ENCODE measurements at places on chromosomes 2 and 18.

DNA sequence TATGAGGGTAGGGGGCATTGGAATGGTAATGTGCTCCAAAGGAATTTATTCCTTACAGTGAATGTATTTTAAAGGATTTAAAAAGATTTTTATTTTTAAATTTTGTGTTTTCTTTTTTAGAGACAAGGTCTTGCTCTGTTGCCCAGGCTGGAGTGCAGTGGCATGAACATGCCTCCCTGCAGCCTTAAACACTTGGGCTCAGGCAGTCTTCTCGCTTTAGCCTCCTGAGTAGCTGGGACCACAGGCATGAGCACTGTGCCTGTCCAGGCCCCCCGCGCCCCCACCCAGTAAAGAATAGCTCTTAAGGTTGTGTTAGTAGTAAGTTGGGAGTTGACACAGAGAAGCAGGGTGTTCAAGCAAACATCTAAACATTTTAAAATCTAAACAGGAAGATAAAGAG lies 36.6 kb downstream of the PHLPP1 start:
- DNase-seq = no peak

- DNase-seq = no peak
Observed at GRCh38 chr2:200509235-200509611, 645 bp downstream of the KCTD18 start.

GRCh38 chr2:220127311-220127710 lies 499.9 kb downstream of the SLC4A3 start:
- no peak for DNase-seq

DNA sequence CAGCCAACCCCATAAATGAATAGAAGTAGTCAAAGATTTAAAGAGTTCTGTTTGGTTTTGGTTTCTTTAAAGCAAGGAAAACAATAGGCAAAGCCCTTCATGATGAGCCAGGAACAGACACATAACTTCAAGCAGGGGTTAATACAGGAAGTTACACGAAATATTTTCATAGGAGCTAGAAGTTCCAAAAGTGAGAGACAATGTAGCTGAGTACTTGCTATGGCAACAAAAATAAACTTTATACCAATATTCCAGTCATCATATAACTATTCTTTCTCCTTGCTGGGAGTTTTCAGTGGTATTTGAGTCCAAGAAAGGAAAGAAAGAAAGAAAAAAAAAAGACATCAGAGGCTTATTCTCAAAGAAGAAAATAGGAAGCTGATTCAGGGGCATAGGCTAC lies 56.2 kb downstream of the COBLL1 start:
- DNase-seq = no peak

DNA sequence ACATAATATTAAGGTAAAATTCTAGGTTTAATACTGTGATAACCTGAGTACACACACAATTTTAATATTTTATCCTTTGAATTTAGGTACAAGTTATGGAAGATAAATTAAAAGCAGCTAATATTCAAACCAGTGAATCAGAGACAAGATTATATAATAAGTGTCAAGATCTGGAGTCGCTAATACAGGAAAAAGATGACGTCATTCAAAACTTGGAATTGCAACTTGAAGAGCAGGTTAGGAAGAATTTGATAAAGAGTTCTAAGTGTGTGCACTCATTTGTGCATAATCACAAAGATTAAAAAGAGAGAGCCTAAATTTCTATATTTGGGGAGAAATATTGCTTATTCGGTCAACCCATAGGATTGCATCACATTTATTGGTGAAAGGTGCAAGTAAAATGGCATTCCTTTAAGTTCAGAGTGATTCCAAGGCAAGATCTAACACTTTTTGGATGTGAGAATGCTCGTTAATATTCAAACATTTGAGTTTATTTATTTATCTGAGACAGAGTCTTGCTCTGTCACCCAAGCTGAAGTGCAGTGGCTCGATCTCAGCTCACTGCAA lies 16.3 kb upstream of the C1GALT1C1L start:
- DNase-seq = no peak

- DNase-seq = no peak
Observed at GRCh38 chr2:53098696-53099078, 668.9 kb upstream of the CHAC2 start.

GRCh38 chr18:46920067-46920466 lies 2.7 kb downstream of the KATNAL2 start:
- DNase-seq = no peak

DNA sequence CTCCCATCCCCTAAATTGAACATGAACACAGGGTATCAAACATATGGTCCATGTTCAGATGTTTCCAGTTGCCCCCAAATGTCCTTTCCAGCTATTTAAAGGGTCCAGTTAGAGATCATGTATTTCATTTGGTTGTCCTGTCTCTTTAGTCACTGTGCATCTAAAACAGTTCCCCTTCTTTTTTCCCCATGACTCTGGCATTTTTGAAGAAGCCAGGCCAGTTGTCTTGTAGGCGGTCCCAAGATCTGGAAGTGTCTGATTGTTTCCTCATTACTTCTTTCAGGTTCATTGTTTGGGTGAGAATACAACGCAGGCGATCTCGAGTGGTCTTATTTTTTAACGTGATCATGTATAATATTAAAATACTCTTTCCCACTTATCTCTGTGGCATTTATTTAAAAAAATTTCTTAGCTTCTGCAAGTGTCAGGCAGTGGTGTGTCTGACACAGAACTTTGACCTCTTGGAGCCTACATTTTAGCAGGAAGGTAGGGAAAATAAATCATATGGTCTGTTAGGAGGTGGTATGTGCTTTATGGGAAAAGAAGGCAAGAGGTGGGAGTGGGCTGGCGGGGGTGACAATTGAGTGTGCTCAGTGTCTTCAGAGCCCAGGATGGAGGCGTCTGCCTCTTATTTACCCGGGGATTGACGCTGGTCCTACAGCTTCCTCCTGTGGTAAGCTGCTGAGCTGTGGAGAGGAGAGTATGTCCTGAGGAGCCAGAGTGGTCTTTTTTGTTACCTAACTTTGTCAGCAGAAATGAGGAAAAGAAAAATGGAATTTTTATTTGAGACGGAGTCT lies 8.1 kb downstream of the RAB31 start:
- no peak for DNase-seq

GRCh38 chr2:239182981-239183791 lies 217.6 kb downstream of the HDAC4 start:
- DNase-seq = no peak

- DNase-seq = no peak
Observed at GRCh38 chr2:98900721-98901120, 35.3 kb downstream of the CRACDL start.

DNA sequence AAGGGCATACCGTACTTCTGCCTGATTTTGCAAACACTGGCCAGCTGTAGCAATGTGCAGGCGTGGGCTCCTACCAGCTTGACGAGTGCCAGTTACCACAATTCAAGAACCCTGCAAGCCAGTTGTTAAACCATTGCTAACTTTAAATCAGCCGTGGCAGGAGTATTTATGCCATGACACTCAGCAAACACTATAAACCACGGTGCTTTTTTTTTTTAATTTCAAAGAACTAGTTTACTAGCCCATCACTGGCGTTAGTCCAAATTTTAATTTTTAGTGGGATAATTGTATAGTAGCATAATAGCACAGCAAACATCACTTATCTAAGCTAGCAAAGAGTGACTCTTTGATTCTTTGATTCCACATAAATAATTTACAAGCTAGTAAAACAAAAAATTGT lies 111.1 kb downstream of the COL4A4 start:
- no peak for DNase-seq

GRCh38 chr2:43376523-43377198 lies 150.3 kb upstream of the ZFP36L2 start:
- DNase-seq = no peak

DNA sequence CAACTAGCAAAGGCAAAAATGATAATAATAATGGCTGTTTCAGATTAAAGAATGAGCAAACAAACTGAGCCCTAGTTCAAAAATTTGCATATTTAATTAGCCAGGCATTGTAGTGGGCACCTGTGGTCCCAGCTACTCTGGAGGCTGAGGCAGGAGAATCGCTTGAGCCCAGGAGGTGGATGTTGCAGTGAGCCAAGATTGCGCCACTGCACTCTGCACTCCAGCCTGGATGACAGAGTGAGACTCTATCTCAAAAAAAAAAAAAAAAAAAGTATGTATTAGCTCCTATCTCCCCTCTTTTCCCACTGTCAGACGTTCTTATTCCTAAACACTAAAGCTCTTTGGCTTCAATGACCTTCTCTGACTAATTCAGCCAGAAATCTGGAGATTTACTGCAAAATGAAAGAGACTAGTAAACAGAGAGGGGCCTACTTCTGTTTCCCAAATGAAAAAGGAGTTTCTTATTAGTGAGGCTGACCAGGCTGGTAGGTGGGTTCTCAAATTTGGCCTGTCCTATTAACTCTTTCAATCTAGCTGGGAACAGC lies 3.9 kb upstream of the SRBD1 start:
- DNase-seq = no peak

GRCh38 chr2:234773129-234773528 lies 178.7 kb upstream of the SH3BP4 start:
- DNase-seq = no peak

- no peak for DNase-seq
Observed at GRCh38 chr2:181042706-181043105, 62.3 kb downstream of the UBE2E3 start.

- DNase-seq = no peak
Observed at GRCh38 chr2:189188115-189188805, 8.7 kb upstream of the COL5A2 start.

GRCh38 chr2:221943076-221943810 lies 355.6 kb downstream of the PAX3 start:
- no peak for DNase-seq

DNA sequence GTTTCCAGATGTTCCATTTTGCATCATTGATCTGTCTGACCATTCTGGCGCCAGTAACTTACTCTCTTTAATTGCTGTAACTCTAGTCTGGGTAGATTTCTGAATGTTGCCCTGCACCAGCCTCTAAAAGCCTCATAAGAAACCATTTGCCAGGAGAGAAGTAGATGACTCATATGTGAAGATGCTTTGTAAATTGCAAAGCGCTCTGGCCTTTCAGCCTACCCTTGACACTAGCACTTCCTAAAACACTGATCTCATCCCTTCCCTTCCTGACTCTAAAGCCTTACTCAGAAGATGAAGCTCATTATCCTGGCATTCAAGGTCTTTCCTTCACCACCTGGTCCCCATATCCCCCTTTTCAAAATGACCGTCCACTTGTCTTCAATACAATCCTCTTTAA lies 193.2 kb upstream of the MEX3C start:
- DNase-seq = no peak

- DNase-seq = no peak
Observed at GRCh38 chr2:6863792-6864191, 1.9 kb downstream of the CMPK2 start.

DNA sequence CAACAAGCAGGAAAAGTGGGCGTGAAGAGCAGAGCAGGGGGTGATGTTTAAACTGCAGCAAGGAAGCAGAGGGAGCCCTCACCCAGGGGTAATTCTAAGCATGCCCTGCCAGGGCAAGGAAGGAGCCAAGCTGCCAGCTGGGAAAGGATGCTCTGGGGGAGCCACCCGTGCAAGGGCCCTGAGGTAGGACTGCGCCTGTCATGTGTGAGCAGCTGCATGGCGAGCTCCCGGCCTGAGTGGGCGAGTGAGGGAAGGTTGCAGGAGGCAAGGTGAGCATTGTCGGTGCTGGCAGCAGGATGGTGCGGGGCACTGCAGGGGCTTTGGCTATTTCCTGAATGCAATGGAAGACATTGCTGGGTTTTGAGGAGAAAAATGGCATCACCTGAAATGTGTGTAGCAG lies 107.2 kb downstream of the COPS8 start:
- no peak for DNase-seq

DNA sequence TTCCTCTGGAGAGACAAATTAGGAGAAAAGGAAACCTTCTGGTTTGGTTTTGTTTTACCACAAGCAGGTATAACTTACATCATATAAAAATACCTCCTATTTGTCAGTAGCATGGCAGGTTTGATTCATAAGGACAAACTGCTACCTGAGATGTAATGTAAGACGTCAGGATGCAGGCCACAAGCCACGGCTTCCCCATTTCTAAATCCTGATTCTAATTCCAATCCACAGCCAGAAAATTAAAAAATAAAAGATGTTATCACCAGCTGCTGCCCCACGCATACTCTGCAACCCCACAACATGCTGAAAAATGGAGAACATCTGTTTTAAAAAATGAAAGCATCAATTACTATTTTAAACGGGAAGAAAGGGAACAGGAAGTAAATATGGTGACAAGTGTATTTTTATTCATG lies 197.6 kb downstream of the BCL11A start:
- DNase-seq = no peak

DNA sequence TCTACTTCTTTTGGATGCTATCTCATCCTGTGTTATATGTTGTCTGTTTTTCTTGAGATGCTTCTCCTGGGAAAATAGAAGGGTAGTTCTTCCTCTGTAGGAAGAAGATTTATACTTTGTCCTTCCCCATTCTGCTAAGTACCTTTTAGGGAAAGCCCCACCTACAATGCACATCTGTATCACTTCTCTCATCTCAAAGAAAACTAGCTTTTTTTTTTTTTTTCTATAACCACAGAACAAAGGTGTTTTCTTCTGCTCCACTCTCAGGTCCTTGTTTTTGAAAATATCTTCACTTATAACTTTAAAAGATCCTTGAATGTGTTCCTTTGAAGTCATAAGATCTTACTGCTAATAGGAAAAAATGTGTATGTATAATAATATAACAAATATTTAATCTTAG lies 30.8 kb downstream of the CCDC150 start:
- no peak for DNase-seq

DNA sequence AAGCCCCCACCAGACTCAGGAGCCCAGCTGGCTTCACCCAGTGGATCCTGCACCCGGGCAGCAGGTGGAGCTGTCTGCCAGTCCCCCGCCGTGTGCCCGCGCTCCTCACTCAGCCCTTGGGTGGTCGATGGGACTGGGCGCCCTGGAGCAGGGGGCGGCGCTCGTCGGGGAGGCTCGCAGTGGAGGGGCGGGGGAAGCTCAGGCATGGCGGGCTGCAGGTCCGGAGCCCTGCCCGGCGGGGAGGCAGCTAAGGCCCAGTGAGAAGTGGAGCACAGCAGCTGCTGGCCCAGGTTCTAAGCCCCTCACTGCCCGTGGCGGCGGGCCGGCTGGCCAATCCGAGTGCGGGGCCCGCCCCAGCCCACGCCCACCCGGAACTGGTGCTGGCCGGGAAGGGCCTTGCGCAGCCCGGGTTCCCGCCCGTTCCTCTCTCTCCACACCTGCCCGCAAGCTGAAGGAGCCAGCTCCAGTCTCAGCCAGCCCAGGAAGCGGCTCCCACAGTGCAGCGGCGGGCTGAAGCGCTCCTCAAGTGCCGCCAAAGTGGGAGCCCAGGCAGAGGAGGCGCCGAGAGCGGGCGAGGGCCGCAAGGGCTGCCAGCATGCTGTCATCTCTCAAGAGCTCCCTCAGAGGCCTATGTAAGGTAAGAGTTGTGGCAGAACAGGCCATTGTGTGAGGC lies 1307.8 kb upstream of the TMEFF2 start:
- DNase-seq = no peak

- no peak for DNase-seq
Observed at GRCh38 chr2:39609917-39610316, 55.8 kb upstream of the TMEM178A start.

GRCh38 chr18:62187543-62188510 lies 772 bp downstream of the RELCH start:
- DNase-seq = no peak

GRCh38 chr2:175627405-175627804 lies 374.7 kb downstream of the LNPK start:
- DNase-seq = no peak

GRCh38 chr2:236036045-236036444 lies 132.1 kb downstream of the GBX2 start:
- no peak for DNase-seq
